ENCODE measurements at places on chromosomes 12 and 14.

DNA sequence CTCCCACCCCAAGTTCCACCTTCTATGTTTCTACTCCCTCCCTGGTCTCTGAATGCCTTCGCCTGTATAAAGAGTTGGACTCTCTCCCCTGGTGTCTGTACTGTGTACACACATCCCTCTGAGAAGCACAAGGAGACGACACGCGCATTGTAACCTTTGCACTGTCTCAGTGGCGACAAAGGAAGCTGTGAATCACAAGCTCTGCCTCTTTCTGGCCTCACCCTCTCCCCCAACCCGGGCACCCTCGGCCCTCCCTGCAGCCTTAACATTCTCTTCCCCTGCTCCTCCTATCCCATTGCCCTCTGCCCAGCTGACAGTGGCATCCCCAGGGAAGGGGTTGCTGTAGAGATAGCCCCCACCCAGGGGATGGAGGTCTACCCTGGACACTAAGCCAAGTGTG, 2.5 kb upstream of the SMARCD1 start:
- no peak for DNase-seq

- no peak for DNase-seq
Observed at GRCh38 chr12:113910751-113911272, 55.3 kb downstream of the RBM19 start.

GRCh38 chr14:50475460-50475859, 56.9 kb downstream of the MAP4K5 start:
- DNase-seq: no peak

DNA sequence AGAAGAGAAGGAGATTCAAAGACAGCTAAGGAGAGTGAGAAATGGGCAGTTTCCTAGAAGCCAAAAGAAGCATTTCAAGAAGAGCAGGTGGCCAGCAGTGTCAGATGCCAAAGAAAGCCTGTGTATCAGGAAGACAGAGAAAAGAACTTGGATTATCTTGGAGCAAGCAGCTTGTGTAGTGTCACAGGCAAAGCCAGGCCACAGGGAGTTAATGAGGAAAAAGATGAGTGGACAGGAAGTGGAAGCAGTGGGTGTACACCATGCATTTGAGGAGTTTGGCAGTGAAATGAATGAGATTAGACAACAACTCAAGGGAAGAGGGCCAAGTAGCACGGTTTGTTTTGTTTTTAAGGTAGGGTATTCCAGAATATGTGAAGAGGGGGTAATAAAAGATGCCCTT, 5.6 kb upstream of the MYH7 start:
- no peak for DNase-seq

DNA sequence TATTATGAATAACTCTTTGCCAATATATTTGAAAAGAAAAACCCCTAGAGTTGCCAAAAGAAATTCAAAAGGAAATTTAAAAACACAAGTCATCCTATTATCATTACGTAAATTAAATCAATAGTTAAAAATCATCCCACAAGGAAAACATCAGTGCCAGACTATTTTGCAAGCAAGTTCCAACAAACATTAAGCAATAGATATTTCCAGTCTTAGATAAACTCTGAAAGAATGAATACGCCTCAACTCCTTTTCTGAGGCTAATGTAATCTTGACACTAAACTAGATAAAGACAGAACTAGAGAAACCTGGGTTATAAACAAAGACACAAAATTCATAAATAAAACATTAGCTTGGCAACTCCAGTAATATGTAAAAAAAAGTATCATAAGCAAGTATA, 245.9 kb downstream of the FOXN3 start:
- no peak for DNase-seq

DNA sequence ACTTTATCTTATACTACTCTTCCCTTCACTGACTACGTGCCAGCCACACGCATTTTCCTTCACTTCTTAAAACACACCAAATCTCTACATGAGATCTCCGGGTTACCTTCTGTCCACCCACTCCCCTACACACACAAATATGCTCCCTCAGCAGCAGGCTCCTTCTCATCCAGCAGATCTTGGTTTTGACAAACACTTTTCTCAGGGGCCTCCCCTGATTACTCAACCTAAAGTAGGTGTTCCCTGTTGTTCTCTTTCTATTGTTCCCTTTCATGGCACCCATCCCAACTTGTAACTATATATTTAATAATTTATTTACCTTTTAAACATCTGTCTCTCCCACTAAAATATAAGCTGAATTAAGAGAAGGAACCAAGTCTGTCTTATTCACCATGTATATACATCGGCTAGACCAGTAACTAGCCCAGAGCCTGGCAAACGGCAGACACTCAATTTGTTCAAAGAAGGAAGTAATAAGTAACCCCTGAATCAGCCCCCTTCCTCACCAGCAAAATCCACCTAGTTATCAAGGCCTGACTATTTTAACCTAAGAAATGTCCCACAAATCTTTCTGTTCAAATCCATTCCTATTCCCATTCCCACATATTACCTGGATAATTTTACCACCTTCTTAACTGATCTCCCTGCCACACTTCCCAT, 2.7 kb downstream of the C2CD5 start:
- no peak for DNase-seq
